HepG2 (cell line): ENCODE measurements at places on chromosomes 7 and 10. TPM values are rescaled to one million over a fixed set of nuclear protein-coding genes. Genes with fewer than 3 reads are reported as not detected.

GRCh38 chr10:98664329-98665042 lies 217.8 kb upstream of the HPS1 start:
- peak; percentile 34 for DNase-seq

- DNase-seq, result no peak
Observed at GRCh38 chr10:124419635-124420034, 912 bp upstream of the OAT start.

DNA sequence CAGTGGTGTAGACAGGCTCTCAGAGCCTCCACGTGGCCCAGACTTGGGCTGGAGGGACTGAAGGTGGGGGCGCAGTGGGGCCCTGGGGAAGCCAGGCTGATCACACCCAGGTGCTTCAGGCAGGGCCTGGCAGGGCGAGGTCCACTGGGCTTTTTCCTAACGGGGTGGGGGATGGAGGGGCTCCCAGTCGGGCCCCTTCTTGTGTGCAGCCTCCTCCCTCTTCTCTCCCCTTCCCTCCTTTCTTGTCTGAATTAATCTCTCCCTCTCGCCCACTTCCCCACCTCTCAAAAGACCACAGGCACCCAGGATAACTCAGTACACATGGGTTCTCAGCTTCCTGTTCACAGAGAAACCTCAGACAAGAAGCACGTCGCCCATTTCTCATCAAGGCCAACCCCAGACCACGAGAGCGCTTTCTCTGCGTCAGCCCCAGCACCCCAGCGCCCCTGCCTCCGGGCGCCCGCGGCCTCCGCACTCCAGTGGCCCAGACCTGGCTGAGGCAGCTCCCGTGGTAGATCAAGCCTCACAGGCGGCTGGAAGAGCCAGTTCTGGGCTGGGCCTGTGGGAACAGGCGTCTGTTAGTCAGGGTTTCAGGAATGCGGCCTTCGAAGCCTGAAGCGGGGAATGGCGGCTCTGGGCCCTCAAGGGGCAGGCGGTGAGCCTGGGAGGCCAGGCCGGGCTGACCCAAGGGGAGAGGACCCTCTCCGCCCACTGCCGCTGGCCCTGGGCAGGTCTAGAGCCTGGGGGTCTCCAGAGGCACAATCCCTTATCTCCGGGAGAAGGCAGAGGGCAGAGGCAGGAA lies 50.6 kb downstream of the PWWP2B start:
- DNase-seq, result peak; percentile 39

DNA sequence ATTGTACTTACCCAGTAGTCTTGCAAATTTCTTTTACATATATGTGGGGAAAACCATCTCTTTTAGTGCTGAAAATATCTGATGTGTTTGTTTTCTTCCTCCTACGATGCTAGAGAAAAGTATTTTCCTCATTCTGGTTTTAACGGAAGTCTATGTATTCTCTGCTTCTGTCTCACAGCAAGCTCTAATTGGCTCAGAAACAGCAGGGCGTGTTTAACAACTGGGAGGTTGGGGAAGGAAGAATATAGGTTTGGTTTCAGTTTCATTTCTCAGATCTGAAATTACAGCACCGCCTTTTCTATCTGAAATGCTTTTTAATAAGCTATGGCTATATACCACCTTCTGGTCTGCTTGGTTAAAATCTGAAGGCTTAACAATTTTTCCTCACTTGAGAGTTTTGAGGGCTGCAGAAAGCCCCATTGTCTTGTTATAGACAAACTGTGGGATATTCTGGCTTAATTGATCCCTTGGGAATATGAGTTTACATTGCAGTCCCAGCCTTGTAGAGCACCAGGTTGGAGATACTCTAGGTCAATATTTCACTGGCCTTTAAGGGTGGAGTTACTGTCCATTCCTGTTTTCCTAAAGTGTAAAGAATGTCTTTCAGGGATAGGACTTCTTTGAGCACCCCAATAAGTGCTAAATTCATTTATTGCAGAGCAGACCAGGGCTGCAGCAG lies at the start of gene SAMD9:
Gene SAMD9, minus strand, starts transcription at position 128 of the 679 bp plus-strand sequence. CDS start 11,882 bp downstream, outside the sequence.
- DNase-seq, result peak; percentile 42

DNA sequence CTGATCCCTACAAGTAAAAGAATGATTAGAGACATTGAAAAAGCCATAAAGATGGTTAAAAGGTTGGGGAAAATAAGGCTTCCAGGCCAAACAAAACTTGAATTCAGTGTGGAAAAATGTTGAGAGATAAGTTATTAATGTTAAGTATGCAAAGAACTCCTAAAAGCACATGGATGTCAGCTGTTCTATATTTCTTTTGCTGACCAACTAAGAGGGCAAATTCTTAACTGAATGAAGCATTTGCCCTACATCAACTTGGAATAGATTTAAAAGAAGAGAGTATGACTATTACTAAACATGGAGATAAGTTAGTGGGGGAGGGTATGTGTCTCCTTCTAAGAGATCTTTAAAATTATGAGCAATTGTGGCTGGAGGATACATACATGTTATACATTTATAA lies 124.8 kb downstream of the KIAA1217 start:
- no peak for DNase-seq

- DNase-seq, result no peak
Observed at GRCh38 chr7:64787295-64787694, 6.9 kb upstream of the ZNF138 start.

- DNase-seq, result peak; percentile 83
Observed at GRCh38 chr10:14535457-14536130, 204.9 kb upstream of the FRMD4A start.

DNA sequence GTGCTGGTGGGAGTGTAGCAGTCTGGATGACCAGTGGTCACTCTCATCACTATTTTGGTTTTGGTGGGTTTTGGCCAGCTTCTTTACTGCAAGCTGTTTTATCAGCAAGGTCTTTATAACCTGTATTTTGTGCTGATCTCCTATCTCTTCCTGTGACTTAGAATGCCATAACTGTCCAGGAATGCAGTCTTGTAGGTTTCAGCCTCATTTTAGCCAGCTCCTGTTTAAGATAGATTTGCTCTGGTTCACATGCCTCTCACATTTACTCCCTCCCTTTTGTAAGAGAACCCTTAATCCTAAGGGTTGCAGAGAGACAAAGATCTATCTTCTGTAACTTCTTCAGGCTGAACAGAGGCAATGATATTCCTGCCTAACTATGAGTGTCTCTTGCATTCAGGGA lies 51.2 kb upstream of the INHBA start:
- DNase-seq, result no peak

DNA sequence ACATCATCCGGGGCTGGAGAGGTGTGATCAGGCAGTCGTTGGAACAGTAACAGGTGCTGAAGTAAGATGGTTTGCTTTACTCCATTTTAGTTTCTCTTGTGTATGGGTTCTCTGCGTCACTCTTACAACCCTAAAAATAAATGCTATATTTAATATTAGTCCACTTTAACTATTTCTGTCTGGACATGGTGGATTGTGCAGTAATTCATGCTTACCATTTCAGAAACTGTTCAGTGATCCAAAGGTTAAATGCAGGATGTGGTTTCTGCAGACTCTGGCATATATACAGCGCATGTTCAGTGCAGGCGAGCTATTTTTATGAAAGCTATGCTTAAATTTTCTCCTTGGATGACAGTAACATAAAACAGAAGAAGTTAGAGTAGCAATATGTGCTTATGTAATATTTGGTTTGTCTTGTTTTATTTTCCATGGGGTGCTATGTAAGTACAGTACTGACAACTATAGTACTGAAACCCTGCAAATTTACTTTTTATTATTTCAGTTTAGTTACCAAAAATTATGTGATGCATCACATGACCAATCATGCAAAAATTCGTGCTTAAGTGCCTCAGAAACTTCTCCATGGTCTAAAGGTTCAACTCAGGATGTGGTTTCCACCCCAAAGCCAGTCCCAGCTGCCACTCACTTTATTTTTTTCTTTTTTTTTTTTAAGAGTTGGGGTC lies 46.6 kb upstream of the GRID1 start:
- no peak for DNase-seq

DNA sequence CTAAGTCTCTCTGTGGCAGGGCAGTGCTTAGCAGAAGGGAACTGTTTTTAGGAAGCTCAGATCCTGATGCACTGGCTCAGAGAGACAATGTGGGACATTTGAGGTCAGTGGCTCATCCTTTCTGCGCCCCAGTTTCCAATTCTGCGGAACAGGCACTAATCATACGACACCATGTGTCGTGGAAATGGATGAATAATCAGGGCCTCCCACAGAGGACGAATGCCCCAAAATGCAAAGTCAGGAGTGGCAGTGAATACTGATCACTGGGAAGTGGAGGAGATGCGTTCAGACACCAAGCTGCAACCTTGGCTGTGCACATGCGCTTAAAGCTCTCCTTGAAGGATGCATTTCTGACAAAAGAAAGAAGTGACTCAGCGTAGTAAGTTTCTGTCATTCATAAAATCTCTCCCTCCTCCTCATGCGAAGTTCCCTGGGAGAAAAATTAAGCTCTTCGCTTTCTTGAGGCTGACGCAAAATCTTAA lies 21.9 kb upstream of the ECHDC3 start:
- DNase-seq, result no peak

DNA sequence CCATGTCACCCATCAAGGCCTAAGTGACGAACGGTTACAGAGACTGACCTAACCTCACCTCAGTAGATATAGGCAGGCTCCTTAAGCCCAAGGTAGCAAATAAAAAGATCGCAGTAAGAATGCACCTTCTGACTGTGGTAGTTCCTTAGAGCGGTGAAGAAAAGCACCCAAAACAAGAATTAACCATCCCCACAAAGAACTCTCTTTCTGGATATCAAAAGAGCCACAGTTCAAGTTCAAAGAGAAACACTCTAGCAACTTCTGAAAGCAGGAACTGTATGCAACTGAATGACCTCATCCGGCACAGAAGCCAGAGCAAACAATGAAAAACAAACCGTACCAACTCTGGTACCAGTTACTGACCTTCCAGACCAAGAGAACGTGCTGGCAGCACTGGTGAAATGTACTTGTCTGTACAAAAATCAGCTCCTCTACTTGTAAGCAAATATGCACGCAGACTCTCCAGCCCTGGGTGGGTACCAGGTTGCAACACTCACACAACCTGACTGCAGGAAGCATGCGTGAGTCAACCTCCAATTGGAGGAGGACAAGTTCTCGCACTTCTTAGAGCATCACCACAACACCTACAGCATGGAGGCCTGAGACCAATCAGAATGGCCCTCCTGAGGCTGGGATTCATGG lies 202.7 kb downstream of the FAM107B start:
- DNase-seq, result peak; percentile 96

DNA sequence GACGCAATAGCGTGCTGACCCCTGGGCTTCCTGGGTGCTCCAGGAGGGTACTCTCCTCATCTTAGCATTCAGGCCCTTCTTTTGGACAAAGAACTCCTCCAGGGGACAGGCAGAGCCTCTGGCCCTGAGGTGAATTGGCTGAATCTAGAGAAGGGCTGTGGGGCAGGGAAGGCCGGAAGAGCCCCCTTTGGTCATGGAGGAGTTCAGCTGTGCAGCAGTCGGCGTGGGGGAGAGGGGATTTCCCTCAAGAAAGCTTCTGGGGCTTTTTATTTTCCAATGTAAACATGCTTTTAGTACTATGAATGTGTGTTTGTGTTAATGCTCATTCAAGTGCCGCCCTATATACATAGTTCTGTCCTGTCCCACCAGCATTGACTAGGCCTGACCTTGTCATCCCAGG lies 38.8 kb downstream of the FIGNL1 start:
- DNase-seq, result no peak

DNA sequence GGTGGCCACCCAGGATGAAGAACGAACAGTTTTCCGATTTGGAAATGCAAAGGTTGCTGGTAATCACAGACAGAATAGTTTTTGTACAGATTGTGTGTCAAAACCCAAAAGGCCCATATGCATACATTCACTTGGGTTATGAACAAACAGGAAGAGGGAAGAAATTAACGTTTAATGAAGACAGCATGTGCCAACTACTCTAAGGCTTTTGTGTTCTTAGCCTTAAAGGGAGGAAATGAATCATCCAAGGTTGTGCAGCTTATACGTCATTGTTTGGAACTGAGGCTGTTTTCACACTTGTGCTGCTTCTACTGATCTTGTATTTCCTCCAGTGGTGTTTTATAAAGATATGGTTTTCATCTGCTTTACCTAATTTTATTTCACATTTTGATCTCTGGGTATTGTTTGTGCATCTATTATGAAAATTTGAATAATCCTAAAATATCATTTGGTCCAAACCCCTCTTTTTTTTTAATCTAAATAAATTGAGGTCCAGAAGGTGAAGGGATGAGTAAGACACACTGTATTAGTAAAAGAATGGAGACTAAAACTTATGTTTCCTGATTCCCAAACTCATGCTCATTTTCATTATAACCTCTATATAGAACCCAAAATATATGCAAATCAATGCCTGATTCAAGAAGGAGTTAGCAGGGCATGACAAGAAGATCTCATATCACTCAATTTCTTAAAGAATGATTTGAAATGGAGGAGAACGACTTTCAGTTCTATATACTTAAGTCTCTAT lies 373.1 kb downstream of the THSD7A start:
- no peak for DNase-seq

DNA sequence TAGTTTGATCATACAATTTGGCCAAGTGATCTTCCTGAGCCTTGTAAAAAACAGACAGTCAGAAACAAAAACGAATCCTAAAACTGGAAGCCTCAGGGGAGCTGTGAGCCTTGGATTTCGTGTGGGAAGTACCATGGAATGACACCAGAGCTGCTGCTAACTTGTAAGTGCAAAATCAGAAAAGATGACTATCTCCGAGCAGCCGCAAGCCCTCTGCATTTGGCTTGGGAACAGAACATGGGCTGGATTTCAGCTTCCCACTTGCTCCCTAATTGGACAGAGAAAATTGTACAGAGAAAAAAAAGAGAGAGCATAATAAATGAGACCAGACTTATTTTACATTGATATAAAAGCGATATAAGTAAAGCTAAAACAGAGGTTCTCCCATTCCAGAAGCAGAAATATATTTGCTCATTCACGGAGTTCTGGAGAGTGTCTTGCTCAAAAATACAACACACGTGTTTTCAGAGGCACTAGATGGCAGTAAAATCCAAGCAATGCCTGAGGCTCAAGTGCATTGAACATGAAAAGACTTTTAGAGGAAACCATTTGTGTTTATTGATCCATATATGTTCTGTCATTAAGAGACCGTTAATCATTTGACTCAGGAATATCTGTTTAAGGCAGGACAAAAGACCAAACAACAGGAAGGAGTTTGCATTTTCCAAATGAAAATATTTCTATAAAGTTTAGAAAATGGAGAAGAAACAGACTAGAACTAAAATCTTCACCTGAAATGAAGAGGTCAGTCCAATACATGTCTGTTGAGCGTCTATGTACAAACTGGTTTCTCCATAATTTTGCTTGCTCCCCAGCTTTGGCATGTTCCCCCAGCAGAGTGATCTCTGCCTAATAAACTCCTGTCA lies 78.3 kb upstream of the SLC26A5 start:
- peak; percentile 3 for DNase-seq

DNA sequence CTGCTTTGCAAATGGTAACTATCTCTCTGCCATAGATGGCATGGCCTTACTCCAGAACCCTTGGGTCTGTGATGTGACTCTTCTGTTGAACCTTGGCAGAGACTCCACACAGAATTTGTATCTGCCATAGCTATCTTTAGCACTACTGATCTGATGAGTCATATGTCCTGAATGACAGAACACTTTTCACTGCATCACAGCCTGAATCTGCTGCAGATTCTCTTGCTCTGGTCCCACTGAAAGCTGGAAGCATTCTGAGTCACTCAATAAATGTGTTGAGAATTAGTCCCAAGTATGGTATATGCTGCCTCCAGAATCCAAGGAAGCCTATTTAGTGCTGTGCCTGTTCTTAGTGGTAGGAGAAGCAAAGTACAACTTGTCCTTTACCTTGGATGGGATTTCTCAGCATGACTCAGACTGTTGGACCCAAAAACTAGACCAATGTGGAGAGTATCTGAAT lies 39.5 kb upstream of the ANKRD1 start:
- no peak for DNase-seq

Gene CNPY1
- polyA plus RNA-seq, result not detected in 2 replicates

Gene LIPM
- polyA plus RNA-seq, result not detected in 2 replicates

Gene POP7
- polyA plus RNA-seq, result 63.9 and 70.6 TPM in 2 replicates

Gene GCC1
- 2.5 and 3.7 TPM in 2 replicates for polyA plus RNA-seq

Gene OR2A12
- polyA plus RNA-seq, result 0.18 TPM in 1 of 2 replicates, not detected in the other
